ENCODE measurements at places on chromosomes 1 and 21. TPM values are rescaled to one million over a fixed set of nuclear protein-coding genes. Genes with fewer than 3 reads are reported as not detected.
A peak's percentile ranks its signal among the peaks of the same experiment; 100 is the strongest.

CRTC2 gene
- total RNA-seq = 38.3 TPM

TNFRSF14 gene
- total RNA-seq = 0.36 TPM

MYBPH gene
- not detected for total RNA-seq

DNA sequence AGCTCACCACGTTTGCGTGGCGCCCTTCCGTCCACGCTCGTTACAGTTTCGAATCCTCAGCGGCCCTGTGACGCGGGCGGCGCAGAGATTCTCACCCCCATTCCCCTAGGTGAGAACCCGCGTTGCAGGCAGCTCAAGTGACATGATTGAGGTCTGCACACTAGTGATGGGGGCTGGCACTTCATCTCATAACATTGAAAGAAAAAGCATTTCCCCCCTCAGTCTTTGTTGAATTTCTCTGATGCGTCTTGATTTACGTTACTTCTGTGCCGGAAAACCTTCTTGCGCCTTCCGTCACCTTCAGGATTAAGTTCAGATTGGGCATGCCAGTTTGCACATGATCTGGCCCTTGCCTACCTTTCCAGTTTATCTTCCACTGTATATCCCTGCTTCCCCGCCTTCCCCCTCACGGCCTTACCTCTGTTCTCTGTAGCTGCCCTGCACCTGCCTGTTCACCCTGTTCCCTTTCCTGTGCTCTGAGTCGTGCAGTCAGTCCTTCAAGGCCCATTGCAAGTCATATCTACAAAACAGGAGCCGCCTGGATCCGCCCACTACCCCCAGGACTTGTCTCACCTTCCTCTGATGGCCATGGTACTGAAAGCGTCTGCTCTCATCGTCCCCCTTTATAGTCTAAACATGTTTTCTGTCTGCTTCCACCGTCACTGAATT is 1.1 kb downstream of the CTPS1 start:
- no peak for DNase-seq

DNA sequence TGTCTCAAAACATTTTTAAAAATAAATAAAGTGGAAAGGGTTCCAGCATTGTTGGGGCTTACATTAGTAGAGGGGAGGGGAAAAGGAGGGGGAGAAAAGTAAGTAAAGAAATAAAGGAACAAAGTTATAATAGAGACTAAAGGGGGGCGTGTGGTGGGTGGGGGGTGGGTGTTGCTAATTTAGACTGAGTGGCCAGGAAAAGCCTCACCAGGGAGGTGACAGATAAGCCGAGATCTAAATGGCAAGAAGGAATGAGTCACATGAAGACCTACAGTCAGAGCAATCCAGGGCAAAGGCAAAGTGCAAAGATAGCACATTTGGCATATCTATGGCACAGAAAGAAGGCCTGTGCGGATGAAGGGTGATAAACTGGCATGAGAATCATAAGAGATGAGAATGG is 7.5 kb downstream of the MPL start:
- DNase-seq = no peak

GRCh38 chr1:219152751-219153150 is 20.9 kb upstream of the LYPLAL1 start:
- no peak for DNase-seq

DNA sequence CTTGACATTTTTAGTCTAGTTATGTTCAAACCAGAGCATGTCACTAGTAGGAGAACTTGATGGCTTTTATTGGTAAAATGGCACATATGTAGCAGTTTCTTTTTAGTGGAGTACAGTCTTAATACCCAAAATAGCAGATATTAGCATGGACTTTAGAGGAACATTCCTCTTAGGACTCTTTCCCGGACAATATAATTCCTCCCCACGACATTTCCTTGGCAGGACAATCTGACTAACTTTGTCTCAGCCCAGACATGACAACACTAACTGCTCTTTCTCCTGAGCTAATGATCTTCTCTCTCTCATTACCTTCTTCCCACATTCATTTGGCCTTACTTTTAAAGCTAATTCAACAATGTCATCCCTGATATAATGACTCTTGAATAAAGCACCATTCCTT is 62.5 kb downstream of the ADAMTS1 start:
- no peak for DNase-seq

GRCh38 chr1:72119491-72119890 is 162.8 kb downstream of the NEGR1 start:
- DNase-seq = no peak

- DNase-seq = no peak
Measured at GRCh38 chr1:54699936-54700525, 15.6 kb upstream of the TTC4 start.

DNA sequence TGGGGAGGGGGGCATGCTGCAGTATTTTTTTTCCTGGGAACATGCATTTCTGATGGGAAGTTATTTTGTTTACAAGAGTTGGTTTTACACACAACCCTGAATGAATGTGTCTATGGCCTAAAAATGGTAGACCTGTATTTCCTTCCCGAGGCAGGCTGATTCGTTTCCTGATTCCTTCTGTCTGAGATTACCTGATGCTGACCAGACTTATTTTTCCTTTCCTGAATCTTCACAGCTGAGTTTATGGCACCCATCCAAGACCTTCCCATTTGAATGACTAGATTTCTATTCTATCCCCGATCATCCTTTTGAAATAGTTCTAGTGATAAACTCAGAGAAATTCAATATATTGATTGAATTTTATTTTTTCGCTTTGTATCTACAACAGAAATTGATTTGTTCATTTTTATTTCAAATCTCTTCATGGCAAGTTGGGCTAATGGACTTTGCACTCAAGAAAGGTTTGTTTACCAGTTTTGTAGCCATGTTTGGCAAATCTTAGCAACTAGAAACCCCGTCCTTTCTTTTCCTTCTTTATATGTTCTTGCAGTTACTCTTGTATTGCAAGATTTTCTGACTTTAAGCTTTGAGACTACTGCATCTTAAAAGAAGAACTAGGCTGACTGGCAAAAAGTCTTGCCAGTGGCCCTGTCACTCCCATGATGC is 15.9 kb upstream of the PLEKHM2 start:
- DNase-seq = no peak

DNA sequence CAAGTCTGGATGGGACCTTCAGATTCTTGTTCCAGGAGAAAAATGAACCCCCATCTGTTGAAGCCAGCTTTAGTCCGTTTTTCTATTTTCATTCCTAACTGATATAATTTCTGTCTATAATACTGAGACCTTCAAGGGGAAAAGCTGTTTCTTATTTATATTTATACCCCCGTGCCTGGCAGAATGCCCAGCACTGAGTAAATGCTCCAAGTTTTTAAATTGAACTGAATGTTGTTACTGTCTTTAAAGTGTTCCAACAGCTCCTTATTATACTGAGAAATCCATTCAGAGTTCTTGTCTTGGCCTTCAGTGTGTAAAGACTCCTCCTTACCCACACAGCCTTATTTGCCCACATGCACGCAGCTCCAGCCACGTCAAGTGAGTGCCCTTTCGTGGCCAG is 178.6 kb upstream of the HMGB4 start:
- DNase-seq = no peak

DNA sequence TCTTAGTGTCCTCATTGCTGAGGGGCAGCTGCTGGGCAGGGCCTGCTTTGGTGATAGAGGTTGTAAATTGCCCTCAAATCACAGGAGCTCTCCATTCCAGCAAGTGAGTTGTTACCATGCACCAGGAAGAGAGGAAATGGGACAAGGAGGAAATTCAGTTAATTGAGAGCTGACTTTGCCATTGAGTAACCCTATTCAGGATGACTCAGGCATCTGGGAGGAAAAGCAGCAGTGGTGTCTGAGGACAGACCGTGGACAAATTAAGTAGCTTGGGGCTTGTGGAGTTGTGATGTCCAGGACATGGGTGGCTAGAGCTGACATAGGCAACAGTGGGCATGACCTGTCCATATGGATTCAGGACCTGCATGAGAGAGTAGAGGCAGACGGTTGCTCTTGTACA is 5.9 kb downstream of the ARHGEF10L start:
- DNase-seq = no peak

GRCh38 chr1:200982071-200982945 is 41.2 kb downstream of the KIF21B start:
- peak; percentile 12 for DNase-seq

DNA sequence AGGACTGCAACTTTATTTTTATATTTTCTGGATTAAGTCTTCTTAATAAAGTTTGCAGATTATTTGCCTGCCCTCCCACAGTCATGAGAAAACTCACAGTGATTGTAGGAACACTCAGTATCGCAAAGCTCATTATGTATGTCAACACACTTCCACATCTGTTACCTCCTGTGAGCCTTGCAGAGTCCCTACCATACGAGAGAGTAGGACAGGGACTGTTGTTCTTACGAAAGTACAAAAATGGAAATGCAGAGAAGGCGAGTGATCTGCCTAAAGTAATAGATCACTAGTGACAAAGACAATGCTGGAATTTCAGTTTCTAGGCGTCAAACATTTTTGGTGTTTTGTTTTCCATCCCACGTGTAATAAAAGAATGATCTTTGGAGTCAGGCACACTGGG is 131.7 kb downstream of the SYT2 start:
- peak; percentile 52 for DNase-seq

- no peak for DNase-seq
Measured at GRCh38 chr1:9181990-9182783, 52.4 kb upstream of the H6PD start.

DNA sequence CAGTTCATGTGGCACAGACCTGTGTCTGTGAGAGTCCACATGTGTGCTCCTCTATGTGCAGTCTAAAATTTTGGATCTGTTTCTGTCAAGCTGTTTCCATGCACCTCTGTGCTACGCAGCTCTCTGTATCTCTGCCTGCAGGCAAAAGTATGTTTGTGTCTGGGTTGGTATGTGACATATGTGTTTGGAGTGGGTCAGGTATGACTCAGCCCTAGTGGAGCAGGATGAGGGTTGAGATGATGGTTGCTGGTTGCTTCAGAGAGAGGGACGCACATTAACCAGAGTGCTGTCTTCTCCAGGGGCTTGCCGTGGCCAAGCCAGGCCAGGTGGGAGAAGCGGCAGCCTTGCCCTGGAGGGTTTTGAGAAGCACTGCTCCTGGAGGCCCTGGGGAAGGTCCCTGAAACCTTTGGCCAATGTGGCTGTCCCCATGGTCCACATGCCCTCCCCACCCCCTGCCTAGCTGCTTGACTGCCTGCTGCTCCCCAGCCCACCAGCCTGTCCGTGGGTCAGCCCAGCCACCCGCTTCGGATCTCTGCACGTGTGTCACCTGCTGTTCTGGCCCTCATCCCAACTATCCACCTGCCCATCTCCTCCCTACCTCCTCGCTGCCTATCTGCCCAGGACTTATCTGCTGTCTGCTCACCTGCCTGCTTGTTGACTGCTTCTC is 4.1 kb upstream of the EVA1B start:
- DNase-seq = peak; percentile 47

DNA sequence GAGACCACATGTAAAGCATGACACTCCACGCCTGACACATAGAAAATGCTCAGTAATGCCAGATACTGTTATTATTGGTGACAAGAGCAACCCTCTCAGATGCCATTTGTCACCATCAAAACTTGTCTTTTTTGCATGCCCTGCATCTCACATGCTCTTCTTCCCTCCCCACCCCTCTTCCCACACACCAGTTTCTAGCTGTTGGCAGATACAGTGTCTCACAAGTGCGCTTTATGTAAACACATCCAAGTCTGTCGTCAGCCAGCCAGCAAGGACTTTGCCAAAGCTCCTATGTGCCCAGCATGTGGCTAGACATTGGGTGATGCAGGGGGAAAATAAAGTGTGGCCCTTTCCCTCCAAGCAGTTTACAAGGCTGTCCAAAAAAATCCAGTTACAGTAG is 44.9 kb upstream of the EPHA8 start:
- no peak for DNase-seq

DNA sequence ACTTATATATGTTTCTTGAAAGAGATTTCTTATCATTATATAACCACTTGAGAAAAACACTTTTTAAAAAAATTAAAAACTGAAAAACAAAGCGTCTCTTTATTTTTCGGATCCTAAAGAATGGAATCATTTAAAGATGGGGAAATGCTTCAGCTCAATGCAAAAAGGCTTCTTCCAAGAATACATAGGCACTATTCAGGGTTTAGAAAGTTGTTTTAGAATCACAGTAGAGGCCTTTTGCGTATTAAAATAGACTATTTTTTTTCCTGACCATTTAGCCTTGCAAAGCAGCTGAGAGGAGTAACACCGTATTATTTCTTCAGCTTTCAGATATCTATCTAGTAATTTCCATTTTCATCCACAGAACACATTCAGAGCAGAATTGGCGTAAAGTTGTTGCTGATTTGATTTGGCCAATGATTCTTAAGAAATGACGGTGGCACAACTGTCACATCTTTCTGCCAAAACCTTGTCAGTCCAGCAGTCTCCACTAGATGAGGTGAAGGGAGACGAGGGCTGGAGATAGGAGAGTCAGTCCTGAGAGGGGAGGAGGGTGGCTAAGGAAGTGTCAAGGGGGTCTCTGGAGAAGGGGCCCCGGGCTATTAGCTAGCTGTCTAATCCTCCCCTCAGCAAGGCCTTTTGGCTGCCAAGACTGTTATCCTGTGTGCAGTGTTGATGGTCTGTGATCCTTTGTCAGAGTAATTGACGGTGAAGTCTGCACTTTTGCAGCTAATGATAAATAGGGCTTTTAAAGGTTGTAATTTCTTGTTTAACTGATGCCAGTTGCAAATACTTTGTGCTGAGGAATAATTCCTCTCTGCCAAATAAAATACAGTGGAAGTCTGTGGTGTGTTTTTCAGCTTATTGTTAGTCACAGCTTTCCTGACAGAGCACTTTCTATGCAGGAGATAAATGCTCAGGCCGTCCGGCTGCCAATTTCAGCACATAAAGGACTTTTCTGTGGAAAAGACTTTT is 34.7 kb downstream of the PRRX1 start:
- peak; percentile 89 for DNase-seq
